ENCODE measurements at places on chromosomes 6 and 20.

- DNase-seq, result no peak
These were observed 61.8 kb downstream of the BANF2 start for GRCh38 chr20:17761604-17762003.

DNA sequence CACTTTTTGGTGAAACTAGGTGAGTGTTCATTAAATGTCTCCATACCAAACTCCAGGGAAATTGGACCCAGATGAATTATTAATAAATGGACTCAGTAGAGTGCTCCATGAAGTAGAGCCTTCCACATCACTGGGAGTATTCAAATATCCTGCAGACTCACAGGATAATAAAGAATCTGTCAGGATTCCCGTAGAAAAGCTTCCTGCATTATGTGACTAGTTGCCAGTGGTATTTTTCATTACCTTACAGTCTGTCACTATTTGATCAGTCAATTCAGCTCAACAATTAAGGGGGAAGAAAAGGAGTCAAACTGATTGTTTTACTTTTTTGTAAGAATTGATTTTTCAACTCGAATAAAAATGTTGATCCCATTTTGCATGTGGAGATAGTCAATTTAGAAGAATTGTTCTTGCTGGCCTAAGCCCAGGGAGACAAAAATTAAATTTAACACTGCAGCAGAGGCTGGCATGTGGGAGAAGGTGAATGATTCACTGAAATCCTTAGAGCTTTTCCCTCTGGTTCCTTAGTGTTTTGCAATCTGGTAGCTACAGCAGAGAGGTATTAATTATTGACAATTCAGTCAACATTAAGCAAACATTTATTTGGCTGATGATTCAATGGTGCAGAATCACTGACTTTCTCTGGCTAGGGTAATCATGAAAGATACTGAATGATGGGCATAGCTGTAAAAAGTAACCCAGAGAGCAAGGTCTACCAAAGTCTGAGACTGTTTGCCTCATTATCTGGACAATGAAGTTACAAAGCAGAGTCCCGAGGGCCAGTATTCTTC lies 442.4 kb downstream of the CD83 start:
- DNase-seq, result no peak

- no peak for DNase-seq
These were observed 88.6 kb downstream of the PPP1R14C start for GRCh38 chr6:150231525-150231850.

GRCh38 chr6:33688006-33688405 lies 23.5 kb downstream of the UQCC2 start:
- DNase-seq, result no peak

DNA sequence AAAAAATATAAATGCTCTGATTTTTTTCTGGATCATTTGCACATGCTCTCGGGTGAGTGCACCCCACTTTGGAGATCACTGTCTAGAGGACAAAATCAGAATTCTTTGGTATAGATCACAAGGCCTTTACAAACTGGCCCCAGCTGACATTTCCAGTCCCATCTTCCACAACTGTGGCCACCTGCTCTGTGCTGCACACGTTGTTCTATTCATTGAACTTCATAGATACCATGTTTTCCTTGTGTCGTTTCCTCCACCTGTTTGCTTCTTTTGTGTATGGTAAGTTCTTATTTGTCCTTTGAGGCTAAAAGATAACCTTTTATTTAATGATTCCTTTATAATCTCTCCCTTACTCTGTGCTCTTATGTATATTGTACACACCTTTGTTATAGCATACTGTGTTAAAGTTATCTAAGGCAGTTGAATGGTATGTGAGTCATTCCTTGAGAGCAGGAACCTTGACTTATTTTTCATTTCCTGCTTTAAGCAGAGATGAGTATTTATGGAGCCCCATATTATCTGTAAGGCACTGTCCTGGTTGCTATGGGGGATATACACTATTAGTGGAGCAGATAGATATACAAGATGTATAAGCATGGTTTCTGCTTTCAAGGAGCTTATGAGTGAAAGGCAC lies 12.0 kb upstream of the SLC17A5 start:
- DNase-seq, result no peak

DNA sequence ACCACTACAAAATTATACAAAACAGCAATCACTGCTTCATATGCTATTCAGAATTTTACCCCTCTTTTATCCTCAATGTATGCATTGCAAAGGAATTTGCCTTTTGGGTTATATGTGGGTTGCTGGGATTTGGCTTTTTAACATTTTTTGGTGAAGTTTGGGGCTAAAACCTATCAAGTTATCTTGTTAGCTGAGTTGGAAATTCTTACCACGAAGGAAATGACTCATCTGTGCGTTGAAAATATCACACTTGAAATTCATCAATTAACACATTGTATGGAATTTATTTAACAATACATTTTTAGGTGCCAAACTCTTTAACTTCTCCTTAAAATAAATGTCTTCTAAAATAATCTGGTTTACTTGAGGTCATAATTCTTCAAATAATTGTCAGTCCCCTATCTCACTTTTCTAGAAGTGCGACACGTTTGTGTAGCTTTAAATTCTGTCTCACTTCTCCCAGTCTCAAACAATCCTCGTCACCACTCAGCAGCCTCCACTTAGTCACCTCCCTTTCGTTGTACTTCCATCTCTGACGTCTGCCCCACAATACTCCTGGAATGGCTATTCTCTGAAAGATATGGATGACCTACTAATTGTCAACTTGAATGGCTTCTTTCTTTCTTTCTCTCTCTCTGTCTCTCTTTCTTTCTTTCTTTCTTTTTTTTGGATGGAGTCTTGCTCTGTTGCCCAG lies 88.5 kb downstream of the PHACTR1 start:
- DNase-seq, result no peak

DNA sequence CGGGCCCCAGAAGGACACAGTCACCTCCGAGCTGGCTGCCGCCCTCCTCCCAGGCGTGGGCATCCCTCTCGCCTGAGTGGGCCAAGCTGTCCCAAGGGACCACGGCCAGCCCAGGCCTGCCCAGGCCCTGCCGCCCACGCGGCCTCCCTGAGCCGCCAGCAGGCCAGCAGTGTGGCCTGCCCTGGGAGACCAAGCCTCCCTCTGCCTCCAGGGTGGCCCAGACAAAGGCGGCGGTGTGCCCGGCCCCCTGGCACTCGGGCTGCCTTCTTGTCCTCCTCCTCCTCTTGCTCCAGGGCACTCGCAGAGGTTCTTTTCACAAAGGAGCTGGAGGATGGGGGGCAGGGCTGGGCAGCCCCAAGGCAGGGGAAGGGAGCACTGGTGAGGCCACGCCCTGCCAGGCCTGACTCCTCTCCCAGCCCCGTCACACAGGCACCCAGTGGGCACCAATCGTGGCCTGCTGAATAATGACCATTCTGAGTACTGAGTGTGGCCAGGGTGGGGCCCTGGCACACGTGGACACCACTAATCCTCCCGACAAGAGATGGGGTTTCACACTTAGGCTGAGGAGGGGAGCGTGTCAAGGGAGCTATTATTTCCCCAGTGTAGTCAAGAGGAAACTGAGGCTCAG lies 25.3 kb downstream of the NOL4L start:
- no peak for DNase-seq

DNA sequence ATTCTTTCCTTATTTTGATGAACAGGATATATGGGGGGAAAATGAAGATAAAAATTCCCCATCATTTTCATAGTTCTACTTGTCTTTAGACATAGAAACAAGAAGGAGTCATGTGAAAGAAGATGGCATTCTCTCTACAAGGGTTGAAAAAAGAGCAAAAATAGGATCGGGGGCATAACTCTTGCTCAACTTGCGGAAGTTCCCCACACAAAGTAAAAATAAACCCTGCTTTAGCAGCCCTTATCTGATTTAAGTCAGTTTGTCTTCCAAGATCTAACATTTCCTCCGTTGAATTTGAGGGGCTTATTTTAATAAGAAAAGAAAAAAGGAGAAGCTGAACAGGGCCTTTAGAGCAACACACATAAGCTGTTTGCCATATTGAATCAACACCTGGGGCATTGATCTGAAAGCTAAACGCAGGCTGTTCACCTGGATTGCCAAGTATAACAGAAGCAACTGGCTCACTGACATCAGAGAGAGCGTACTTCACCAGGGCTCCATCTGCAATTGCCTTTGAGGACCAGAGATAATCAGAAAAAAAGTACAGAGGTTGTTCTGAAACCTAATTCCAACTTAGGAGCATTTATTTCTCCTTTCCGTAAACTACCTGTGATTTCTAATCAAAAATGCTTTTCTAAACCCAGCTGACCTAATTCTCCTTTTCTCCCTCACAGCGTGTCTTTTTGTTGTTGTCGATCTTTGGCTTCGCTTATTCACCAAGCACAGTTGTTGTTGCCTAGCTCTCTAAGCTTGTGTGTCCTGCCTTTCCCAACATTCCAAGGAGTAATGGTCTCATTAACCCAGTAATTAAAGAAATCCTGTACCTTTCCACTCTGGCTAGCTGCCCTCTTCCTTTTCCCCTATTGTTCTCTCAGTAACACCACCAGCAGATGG lies 568.0 kb downstream of the KIF16B start:
- DNase-seq, result no peak

Data from suppressor macrophage treated with lipopolysaccharide for 1 hour (primary cell).